ENCODE measurements at places on chromosomes 2 and 18.

- no peaks in the 10 kb centered on the region for H3K27me3 ChIP-seq
- DNase-seq, result no peak
- H3K4me1 ChIP-seq, result peaks cover 8% of the 10 kb centered on the region
- H3K36me3 ChIP-seq, result no peaks in the 10 kb centered on the region
- no peak overlapping the region for H3K4me3 ChIP-seq
Measured at GRCh38 chr2:168848225-168848624, 42.0 kb downstream of the SPC25 start.

DNA sequence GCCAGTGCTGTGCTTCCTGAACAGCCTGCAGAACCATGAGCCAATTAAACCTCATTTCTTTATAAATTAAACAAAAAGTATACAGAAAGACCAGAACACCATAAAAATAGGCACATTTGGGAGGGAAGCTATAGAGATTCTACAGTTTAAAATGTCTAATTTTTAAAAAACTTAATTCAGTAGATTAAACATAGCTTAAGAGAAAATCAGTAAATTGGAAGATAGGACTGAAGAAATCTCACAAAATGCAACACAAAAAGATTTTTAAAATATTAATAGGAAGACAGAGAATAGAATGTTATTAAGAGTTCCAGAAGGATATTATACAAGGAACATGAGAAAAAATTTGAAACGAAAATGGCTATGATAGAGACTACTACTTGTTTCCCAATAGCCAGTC, 90.5 kb upstream of the SPTBN1 start:
- no peaks in the 10 kb centered on the region for H3K36me3 ChIP-seq
- no peak overlapping the region for H3K4me3 ChIP-seq
- H3K27me3 ChIP-seq, result no peaks in the 10 kb centered on the region
- no peak overlapping the region for H3K27ac ChIP-seq
- DNase-seq, result no peak

DNA sequence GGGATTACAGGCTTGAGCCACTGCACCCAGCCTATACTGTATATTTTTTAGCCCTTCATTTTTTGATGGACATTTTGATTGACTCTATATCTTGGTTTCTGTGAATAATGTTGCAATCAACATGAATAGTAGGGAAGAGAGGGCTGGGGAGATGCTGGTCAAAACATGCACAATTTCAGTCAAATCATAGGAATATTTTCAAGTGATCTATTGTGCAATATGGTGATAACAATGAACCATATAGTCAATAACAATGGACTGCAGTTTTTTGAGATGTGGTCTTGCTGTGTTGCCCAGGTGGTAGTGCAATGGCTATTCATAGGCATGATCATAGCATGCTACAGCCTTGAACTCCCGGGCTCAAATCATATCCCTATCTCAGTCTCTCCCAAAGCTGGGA, 264.7 kb upstream of the TMEFF2 start:
- H3K27me3 ChIP-seq, result no peaks in the 10 kb centered on the region
- no peaks in the 10 kb centered on the region for H3K4me1 ChIP-seq
- no peaks in the 10 kb centered on the region for H3K36me3 ChIP-seq
- DNase-seq, result no peak
- no peak overlapping the region for H3K27ac ChIP-seq

DNA sequence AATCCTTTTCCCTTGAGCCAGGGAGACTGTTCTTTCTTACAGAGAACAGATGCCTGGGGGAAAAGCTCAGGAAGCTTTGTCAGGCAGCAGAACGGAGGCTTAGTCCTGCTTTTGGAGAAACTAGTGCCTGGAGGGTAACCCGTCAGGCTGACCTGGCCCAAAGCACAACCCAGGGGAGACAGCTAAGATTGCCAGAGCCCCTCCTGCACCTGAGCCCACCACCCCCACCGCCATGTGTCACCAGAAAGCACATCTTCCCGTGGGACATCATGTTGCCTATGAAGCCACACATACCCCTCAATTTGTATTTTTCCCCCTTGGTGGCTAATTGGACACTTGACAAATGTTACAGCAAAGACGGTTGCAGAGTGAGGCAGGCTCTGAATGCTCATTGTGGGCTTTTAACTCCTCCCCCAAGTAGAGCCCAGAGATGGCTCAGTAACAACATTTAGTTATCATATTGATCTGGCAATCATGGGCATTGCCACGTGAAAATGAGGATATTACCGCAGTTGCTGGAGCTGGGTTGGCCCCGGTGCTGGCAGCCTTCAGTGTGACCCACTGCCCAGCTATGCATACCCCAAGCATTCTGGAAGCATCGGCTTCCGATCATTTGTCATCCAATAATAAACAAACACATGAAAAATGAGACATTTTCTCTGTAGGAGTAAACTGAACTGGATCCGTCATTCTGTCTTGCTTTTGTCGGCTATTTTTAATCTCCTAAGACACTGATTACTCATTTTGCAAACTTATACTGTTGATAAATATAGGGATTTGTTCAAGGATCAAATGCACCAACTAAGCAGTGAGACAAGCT, 229.5 kb downstream of the ATAD2B start:
- no peaks in the 10 kb centered on the region for H3K4me1 ChIP-seq
- no peak overlapping the region for H3K4me3 ChIP-seq
- H3K27ac ChIP-seq, result no peak overlapping the region
- H3K27me3 ChIP-seq, result no peaks in the 10 kb centered on the region
- DNase-seq, result no peak

GRCh38 chr2:213080969-213081617, 70.3 kb downstream of the IKZF2 start:
- no peak overlapping the region for H3K27ac ChIP-seq
- H3K4me3 ChIP-seq, result no peak overlapping the region
- no peaks in the 10 kb centered on the region for H3K4me1 ChIP-seq
- H3K27me3 ChIP-seq, result no peaks in the 10 kb centered on the region

GRCh38 chr2:232623768-232624765, 9.3 kb upstream of the EFHD1 start:
- DNase-seq, result no peak
- no peaks in the 10 kb centered on the region for H3K36me3 ChIP-seq
- no peaks in the 10 kb centered on the region for H3K4me1 ChIP-seq
- no peaks in the 10 kb centered on the region for H3K27me3 ChIP-seq
- no peak overlapping the region for H3K27ac ChIP-seq

DNA sequence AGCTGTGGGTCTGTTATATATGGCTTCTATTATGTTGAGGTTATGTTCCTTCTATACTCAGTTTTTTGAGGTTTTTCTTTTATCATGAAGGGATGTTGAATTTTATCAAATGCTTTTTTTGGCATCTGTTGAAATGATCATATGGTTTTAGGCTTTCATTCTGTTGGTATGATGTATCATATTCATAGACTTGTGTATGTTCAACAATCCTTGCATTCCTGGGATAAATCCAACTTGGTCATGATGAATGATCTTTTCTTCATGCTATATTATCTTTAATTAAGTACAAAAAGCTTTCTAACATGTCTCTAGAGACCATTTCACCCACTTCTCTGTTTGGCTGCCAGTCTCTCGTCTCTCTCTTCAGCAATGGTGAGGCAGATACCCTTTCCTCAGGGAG, 54.2 kb downstream of the MDH1 start:
- H3K36me3 ChIP-seq, result no peaks in the 10 kb centered on the region
- H3K4me3 ChIP-seq, result no peak overlapping the region
- no peak for DNase-seq
- no peaks in the 10 kb centered on the region for H3K27me3 ChIP-seq

- no peaks in the 10 kb centered on the region for H3K4me1 ChIP-seq
- no peak for DNase-seq
- no peak overlapping the region for H3K4me3 ChIP-seq
- no peak overlapping the region for H3K27ac ChIP-seq
- H3K27me3 ChIP-seq, result no peaks in the 10 kb centered on the region
Measured at GRCh38 chr2:222604749-222605515, 51.0 kb downstream of the FARSB start.

DNA sequence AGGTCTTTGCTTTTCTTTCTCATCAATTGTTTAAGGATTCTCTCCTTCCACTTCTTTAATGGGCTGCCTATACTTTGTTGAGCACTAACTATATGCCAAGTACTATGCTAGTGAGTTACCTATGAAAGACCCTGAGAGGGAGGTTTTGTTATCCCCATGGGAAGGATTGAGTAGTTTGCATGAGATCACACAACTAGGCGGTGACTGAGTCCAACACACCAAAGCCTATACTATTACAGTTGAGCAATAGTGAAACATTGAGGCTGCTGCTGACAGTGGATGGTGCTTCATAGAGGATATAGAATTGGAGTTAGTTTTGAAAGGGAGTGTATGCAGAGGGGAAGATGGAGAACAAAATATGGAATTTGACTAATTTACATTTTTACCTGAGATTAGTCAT, 15.8 kb downstream of the NABP1 start:
- no peak overlapping the region for H3K27ac ChIP-seq
- no peaks in the 10 kb centered on the region for H3K4me1 ChIP-seq
- H3K36me3 ChIP-seq, result no peaks in the 10 kb centered on the region

- no peak for DNase-seq
- H3K4me1 ChIP-seq, result no peaks in the 10 kb centered on the region
- no peak overlapping the region for H3K27ac ChIP-seq
- H3K4me3 ChIP-seq, result no peak overlapping the region
- no peaks in the 10 kb centered on the region for H3K27me3 ChIP-seq
- no peaks in the 10 kb centered on the region for H3K36me3 ChIP-seq
Measured at GRCh38 chr2:216879727-216880508, 20.1 kb upstream of the TNP1 start.

DNA sequence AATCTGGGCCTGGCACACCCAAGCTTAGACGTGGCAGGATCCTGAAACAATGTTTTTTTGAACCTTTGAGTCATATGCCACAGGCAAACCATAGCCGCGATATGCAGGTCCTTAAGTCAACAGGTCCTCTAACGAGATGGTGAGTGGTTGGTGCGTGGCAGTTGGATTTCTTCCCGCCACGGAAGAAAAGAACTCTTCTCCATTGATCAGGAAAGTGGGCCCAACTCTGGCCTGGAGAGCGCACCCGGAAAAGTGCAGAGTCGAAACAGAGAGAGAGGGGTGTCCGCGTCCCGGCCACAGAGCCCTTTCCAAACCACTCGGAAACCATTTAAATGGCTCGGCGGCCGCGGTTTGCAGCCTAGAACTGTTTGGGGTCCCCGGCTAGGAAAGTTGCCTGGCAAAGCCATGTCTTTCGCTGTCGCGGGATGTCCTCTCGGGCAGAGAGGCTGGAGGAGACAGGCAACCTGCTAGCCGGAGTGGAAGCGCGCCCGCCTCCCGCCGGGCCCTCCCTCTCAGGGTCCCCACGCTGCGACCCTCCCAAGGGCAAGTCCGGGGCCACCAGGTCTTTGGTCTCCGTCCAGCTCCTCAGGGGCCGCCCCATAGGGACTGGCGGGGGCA, 777 bp downstream of the GALNT3 start:
- H3K4me1 ChIP-seq, result peaks cover 20% of the 10 kb centered on the region
- peak overlapping the region; percentile 33 for H3K4me3 ChIP-seq
- peak; percentile 54 for DNase-seq
- no peaks in the 10 kb centered on the region for H3K36me3 ChIP-seq
- peak overlapping the region; percentile 86 for H3K27ac ChIP-seq

- DNase-seq, result peak; percentile 74
- no peaks in the 10 kb centered on the region for H3K27me3 ChIP-seq
- H3K4me1 ChIP-seq, result peaks cover 9% of the 10 kb centered on the region
- H3K27ac ChIP-seq, result no peak overlapping the region
- no peaks in the 10 kb centered on the region for H3K36me3 ChIP-seq
- no peak overlapping the region for H3K4me3 ChIP-seq
Measured at GRCh38 chr18:50507120-50507590, 52.7 kb upstream of the MAPK4 start.

- peak; percentile 50 for DNase-seq
- H3K4me3 ChIP-seq, result no peak overlapping the region
- H3K4me1 ChIP-seq, result no peaks in the 10 kb centered on the region
- H3K27me3 ChIP-seq, result no peaks in the 10 kb centered on the region
Measured at GRCh38 chr2:16281451-16282335, 341.3 kb downstream of the MYCN start.

DNA sequence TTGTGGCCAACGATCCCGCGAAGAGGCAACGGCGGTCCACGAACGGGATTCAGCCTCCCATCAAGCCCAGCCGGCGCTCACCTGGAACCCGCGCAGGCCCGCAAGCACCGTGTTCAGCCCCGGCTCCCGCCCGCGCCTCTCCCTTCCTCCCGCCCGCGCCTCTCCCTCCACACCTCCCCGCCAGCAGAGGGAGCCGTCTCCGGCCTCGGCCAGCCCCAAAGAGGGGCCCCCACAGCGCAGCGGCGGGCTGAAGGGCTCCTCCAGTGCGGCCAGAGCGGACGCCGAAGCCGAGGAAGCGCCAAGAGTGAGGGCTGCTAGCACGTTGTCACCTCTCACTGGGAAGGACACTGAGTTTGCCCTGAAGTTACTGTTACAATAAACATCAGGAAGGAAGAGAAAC, 55.3 kb upstream of the LAPTM4A start:
- peak; percentile 63 for DNase-seq
- no peak overlapping the region for H3K27ac ChIP-seq
- no peaks in the 10 kb centered on the region for H3K27me3 ChIP-seq
- H3K4me3 ChIP-seq, result peak overlapping the region; percentile 18
- no peaks in the 10 kb centered on the region for H3K36me3 ChIP-seq

GRCh38 chr18:59305295-59305694, 13.2 kb downstream of the CPLX4 start:
- no peaks in the 10 kb centered on the region for H3K36me3 ChIP-seq
- no peak overlapping the region for H3K27ac ChIP-seq
- H3K4me1 ChIP-seq, result no peaks in the 10 kb centered on the region
- DNase-seq, result no peak

DNA sequence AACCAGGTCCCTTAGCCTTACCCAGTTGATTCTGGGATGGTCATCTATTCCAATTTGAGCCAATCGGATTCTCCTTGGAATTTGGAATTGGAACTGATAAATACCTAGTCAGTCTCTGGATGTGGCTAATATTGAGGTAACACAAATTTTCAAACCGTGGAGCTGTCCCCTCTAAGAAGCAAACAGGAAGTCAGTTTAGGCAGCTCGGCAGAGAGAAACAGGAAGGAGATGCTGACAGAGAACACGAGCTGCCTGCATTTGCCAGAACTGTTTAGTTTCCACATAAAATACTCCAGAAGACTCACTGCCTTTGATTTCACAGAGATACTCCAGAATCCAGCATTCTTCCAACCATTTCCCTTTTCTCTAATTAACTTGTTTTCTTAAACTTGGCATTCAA, 1024.9 kb downstream of the BCL11A start:
- no peaks in the 10 kb centered on the region for H3K27me3 ChIP-seq
- no peak for DNase-seq
- no peaks in the 10 kb centered on the region for H3K4me1 ChIP-seq
- no peak overlapping the region for H3K27ac ChIP-seq
- H3K4me3 ChIP-seq, result no peak overlapping the region

GRCh38 chr2:240791821-240792628, 28.0 kb downstream of the KIF1A start:
- no peak overlapping the region for H3K27ac ChIP-seq
- DNase-seq, result no peak
- H3K36me3 ChIP-seq, result no peaks in the 10 kb centered on the region
- no peaks in the 10 kb centered on the region for H3K4me1 ChIP-seq

- H3K36me3 ChIP-seq, result no peaks in the 10 kb centered on the region
- no peak overlapping the region for H3K27ac ChIP-seq
- H3K27me3 ChIP-seq, result no peaks in the 10 kb centered on the region
- DNase-seq, result no peak
- H3K4me1 ChIP-seq, result no peaks in the 10 kb centered on the region
Measured at GRCh38 chr2:143333847-143334246, 204.6 kb downstream of the ARHGAP15 start.

GRCh38 chr2:229044581-229044980, 226.5 kb downstream of the PID1 start:
- no peaks in the 10 kb centered on the region for H3K36me3 ChIP-seq
- no peak overlapping the region for H3K4me3 ChIP-seq
- no peaks in the 10 kb centered on the region for H3K4me1 ChIP-seq
- H3K27ac ChIP-seq, result no peak overlapping the region

- H3K36me3 ChIP-seq, result no peaks in the 10 kb centered on the region
- no peaks in the 10 kb centered on the region for H3K27me3 ChIP-seq
- H3K4me1 ChIP-seq, result peaks cover 63% of the 10 kb centered on the region
- DNase-seq, result no peak
- H3K27ac ChIP-seq, result peak overlapping the region; percentile 6
Measured at GRCh38 chr18:48031641-48032040, 101.2 kb upstream of the SMAD2 start.
